ENCODE measurements at places on chromosomes 2 and 18.

DNA sequence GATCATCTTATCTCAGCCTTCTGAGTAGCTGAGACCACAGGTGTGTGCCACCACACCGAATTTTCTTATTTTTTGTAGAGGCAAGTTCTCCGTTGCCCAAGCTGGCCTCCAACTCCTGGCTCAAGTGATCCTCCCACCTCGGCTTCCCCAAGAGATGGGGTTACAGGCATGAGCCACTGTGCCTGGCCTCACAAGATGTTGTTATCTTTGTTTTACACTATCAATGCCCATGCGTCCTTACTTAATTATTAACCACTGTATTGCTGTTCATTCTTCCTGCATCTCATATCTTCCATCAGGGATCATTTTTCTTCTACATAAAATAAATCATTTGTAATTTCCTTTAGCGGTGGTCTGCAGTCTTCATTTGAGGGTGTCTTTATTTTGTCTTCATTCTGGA is 181.9 kb downstream of the TGIF1 start:
- DNase-seq = no peak

- no peak for DNase-seq
These were observed 227.7 kb upstream of the PXDN start for GRCh38 chr2:1972011-1972410.

- DNase-seq = no peak
These were observed 40.3 kb upstream of the SCG2 start for GRCh38 chr2:223642506-223642905.

DNA sequence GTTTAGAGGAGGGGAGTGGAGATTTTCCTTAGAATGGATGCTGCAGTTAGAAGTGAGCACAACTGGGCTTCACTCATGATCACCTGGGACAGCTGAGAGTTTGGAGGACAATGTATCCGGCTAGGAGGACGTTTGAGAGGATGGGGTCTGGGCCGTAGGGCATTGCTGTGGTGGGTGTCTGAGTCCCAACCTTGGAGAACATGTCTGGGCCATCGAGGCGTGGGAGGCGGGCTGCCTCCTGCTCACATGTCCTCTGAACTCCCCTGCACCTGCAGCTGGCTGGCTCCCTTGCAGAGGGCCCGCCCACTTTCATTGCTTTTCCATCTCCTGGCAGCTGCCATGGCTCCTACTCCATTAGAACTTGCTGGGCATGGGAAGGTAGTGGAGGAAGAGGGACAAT is 203.0 kb upstream of the PXDN start:
- no peak for DNase-seq

- no peak for DNase-seq
These were observed 250.4 kb upstream of the DSEL start for GRCh38 chr18:67766930-67767329.

DNA sequence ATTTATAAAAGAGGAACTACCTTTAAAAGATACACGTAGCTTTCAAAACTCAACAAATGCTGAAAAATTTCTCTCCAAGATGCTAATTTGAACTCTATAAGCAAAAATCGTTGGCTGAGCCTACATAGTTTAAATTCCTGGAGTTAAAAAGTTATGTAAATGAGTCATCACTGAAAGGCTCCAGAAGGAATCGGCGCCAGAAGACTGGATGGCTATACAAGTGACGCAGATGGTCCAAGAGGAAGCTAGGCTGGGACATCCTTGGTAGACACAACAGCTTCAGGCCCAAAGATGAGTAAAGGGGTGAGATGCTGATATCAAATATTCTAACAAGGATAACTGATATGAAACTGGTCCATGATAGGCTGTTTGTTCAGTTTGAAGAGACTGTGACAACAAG is 22.8 kb upstream of the DNAH6 start:
- DNase-seq = no peak

- DNase-seq = no peak
These were observed 84.4 kb upstream of the CD28 start for GRCh38 chr2:203621981-203622515.

GRCh38 chr2:167579826-167580225 is 667.6 kb downstream of the STK39 start:
- no peak for DNase-seq

DNA sequence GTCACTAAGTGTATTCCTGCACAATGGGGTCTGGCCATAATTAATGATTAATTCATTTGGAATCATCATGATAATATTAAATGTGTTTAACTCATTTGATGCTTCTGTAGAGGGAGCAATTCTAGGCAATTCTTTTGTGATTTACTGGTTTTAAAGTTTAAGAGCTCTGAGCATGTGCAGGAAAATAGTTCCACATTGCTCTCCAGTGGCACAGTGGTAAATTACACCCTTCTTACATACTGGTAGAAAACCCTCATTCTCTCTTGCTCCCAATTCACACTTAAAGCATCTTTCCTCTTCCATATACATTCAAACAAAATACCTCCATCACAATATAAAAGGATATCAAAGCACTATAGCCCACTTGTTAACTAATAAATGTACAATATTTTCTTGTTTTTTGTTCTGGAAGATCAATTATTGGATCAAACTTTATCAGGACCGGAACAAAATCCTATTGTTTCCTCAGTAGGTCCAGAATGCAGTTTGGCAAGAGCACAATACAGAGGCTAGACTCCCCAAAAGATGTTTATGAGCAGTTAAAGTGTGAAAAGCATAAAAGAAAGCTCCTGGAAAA is 844.3 kb downstream of the MBD2 start:
- no peak for DNase-seq

DNA sequence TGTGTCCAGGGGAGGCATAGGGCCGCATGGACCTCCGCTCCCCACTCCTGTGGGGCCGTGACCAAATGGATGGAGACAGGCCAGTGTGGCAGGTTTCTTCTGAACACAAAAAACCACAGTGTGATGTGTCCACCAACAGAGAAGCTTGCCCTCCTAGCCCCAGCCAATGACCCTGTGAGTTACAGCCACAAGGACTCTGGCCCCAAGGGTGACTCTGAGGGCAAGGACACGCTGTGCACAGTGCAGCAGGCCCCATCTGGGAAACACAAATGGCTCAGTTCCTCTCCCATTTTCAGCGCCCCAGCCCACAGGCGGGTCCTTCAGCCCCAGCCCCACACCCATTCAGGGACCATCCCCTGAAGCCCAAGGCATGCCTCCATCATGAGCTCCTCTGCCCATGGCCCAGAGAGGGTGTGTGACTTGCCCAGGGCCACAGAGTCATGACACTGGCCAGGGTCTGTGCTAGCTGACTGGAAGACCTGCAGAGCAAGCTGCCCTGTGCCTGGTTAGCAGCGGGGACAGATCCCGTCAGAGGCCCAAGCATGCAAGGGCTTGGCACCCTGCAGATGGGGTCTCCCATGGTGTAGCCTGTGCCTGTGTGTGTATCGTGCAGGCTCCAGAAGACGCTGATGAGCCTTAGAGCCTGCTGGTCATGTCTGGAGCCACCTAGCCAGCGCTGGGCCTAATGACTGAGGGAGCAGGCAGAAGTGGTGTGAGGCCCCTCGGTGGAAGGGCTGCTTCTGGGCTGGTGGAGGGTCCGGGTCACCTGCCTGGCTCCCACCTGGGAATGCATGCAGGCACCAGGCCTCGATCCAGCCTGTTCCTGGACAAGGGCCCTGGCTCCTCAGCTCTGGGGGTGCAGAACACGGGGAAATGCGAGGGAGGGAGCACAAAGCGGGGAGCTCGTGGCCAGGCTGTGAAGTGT is 47.7 kb downstream of the HS6ST1 start:
- no peak for DNase-seq

DNA sequence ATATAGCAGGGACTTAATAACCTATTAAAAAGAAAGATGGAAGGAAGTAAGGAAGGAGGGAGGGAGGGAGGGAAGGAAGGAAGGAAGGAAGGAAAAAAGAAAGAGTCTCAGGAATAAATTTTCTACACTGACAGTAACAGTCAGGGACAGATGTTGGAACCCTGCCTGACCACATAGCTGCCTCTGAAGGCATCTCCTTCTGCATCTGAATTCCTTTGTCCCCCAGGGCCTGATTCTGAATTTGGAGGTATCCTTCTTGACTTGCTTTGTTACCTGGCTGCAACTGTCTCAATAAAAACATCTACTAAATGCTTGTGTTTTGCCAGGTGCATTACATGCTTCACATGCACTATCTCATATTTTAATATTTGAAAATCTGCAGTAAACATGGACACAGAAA is 17.4 kb upstream of the LRATD1 start:
- no peak for DNase-seq

- DNase-seq = no peak
These were observed 210.2 kb upstream of the FBXO11 start for GRCh38 chr2:48116497-48116896.

DNA sequence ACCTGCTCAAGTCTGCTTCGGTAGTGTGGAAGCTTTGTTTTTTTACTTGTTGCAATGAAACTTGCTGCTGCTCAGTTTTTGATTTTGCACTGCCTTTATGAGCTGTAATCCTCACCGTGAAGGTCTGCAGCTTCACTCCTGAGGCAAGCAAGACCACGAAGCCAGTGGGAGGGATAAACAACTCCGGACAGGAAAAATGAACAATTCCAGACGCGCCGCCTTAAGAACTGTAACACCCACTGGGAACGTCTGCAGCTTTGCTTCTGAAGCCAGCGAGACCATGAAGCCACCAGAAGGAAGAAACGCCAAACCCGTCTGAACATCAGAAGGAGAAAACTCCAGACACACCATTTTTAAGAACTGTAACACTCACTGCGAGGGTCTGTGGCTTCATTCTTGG is 245.7 kb upstream of the REG3G start:
- no peak for DNase-seq

GRCh38 chr2:174972924-174973323 is 32.3 kb downstream of the CHN1 start:
- DNase-seq = no peak

DNA sequence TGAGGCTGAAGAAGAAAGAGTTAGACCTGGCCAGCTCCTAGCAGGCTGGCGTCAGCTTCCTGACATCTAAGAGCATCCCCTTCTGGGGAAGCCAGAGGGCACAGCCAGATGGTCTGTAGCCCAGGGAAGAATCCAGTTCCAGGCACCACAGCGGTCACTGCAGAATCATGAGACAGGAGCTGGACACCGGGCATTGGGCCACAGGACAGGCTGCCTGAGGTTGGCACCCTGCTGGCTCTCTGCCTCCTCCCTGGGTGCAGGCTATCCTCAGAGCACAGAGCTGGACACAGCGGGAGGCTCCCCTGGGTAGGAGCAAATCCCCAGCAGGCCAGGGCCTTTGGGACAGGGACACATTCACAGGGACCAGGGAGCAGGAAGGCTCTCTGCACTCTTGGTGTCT is 19.8 kb upstream of the ATOH8 start:
- DNase-seq = no peak

DNA sequence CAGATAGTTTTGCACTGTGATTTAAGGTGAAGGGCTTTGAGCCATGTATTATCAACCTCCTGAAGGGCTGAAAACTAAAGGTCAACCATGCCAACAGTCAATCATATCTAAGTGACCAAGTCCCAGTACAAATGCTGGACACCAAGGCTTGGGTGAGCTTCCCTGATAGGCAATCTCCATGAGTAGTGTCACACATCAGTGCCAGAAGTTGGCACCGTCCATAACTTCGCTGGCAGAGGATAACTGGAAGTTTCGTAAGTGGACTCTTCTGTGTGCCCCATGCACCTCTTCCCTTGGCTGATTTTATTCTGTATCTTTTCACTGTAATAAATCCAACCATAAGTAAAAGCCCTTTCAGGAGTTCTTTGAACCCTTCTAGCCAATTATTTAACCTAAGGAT is 13.2 kb downstream of the REV1 start:
- DNase-seq = no peak

DNA sequence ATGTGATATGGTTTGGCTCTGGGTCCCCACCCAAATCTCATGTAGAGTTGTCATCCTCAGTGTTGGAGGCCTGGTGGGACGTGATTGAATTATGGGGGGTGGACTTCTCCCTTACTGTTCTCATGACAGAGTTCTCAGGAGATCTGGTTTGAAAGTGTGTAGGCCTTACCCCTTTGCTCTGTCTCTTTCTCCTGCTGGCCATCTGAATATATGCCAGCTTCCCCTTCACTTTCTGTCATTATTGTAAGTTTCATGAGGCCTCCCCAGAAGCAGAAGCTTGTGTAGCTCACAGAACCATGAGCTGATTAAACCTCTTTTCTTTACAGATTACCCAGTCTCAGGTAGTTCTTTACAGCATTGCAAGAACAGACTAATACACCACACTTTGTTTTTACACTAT is 222.3 kb downstream of the DOK6 start:
- DNase-seq = no peak

GRCh38 chr2:375956-376307 is 88.0 kb upstream of the ALKAL2 start:
- no peak for DNase-seq

GRCh38 chr2:137873536-137874244 is 90.6 kb upstream of the HNMT start:
- DNase-seq = no peak

- no peak for DNase-seq
These were observed 119.6 kb downstream of the NFATC1 start for GRCh38 chr18:79515331-79515730.

DNA sequence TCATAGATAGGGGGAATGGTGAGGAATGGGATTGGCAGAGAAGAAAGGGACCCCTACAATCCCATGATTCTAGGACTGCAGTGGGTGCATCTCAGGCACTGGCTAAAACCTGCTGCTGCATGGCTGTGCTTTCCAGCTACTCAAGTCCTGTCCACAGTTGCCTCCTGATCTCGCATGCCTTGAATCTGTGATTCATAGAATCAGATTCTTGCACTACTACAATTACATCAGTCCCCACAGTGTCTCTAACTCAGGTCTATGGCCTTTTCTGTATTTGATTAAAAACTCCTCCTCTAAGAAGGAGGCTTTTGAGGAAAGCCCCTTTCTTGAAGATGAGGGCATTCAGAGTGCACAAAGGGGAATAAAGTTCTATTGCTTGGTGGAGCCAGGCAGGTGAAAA is 117.4 kb downstream of the LRATD1 start:
- DNase-seq = no peak

DNA sequence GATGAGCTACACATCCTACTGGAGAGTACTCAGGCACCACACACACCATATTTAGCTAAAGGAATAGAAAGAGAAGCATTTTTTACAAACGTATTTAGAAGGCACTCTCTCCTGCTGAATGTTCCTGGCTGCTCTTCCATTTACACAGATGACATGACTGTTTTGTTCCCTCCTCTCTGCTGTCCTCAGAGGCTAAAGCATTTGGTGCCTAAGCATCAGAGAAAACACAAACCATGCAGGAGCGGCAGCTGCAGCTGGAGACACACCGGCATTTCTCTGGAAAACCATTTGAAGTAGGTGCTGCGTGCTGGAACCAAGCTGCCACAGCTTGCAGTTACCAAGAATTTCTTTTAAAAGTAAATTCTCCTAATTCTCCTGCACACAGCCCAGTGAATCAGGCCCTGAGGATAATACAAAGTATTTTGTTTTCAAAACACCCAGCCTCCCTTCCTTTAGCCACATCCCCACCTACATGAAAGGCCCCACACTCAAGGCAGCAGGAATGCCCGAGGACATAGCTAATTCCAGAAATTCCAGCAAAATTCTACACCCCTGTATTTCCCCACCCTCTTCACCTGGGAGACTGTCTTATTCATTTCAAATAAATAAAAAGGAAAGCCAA is 488.9 kb upstream of the SOX11 start:
- no peak for DNase-seq

- DNase-seq = no peak
These were observed 51.7 kb downstream of the PELI1 start for GRCh38 chr2:64092502-64092901.

GRCh38 chr2:82596581-82596980 is 1862.5 kb downstream of the SUCLG1 start:
- no peak for DNase-seq

All from immature natural killer cell (primary cell).